GM04503 (cell line): ENCODE measurements at places on chromosomes 3 and 15.
A peak's percentile ranks its signal among the peaks of the same experiment; 100 is the strongest.

GRCh38 chr3:127799476-127800222, 22.7 kb downstream of the MGLL start:
- DNase-seq: peak; percentile 63

GRCh38 chr3:20140881-20141280, 45.1 kb downstream of the SGO1 start:
- no peak for DNase-seq

DNA sequence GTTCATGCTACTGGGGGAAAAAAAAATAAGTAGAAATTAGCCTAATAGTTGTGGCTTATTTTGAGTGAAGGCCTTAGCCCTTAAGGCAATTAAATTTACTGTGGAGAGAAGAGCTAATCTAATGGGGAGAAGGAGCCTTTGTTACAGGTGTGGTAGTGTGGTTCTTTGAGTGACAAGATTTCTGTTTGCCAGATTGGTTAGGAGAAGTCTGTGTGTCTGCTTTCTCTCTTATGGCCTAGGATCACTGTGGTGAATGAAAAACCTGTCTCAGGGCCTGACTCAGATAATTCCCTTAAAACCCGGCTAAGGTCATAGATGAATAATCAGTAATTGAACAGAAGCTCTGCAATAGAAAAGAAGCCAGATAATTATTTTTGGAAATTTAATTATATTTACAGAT, 27.0 kb downstream of the OPA1 start:
- no peak for DNase-seq

GRCh38 chr3:126130081-126130855, 46.3 kb upstream of the SLC41A3 start:
- no peak for DNase-seq

DNA sequence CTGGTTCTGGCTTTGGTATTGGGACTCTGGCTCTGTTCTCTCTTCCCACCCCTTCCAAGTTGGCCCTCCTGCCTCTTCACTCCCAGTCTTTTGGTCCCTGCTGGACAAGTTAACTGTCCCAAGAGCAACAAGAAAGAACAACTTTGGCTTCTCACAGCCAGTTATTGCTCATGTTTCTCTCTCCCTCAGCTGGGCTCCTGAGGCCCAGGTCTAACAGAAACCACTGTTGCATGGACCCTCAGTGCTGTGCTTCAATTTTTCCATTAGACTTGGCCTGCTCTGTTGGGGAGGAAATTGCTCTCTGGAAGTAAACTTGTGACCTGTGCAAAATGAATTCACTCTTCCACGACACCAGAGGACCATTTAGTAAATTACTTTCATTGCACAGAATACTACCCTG, 64.5 kb downstream of the CHST2 start:
- DNase-seq: no peak

GRCh38 chr3:18419232-18419631, 5.9 kb downstream of the SATB1 start:
- DNase-seq: no peak

DNA sequence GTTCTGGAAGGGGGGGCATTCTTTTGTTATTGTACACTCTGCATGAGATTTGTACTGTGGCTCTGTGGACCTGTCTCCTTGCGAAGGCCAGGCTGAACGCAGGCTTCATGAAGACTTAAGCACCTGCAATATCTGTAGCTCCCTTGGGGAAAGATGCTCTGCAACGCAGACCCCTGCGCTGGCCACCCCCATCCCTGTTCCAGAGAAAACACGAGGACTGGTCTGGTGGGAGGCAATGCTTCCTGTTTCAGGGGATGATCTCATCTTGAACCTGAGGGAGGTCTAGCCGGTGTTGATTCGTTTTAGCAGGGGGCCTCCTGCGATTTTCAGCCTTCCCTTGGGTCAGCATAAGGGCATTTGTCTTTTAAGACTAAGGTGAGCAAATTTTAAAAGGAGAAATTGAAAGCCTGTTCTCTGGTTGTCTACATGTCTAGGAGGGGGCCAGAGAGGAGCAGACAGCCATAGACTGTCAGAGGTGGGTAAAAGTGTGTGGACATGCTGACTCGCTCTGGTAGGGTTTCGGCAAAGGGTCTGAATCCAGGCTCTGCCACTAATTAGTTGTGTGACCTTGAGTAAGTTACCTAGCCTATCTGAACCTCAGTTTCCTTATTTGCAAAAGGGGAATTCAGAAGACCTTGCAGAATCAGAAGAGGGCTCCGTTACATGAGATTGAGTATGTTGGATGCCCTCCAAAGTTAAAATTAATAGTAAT, 80.9 kb upstream of the RASGRF1 start:
- no peak for DNase-seq

GRCh38 chr3:65890328-65890727, 148.4 kb downstream of the MAGI1 start:
- no peak for DNase-seq

- peak; percentile 76 for DNase-seq
These were observed 9.3 kb downstream of the GALNT15 start for GRCh38 chr3:16183601-16184270.

DNA sequence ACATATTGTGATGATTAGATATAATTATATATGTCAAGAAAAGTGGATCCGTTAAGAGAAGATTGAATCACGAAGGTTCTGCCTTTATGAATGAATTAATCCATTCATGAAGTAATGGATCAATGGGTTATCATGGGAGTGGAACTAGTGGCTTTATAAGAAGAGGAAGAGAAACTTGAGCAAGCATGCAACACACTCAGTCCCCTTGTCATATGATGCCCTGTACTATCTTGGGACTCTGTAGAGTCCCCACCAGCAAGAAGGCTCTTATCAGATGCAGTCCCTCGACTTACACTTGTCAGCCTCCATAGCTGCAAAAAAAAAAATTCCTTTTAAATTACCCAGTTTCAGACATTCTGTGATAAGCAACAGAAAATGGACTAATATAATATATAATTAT, 301.9 kb downstream of the RAP2B start:
- DNase-seq: no peak

DNA sequence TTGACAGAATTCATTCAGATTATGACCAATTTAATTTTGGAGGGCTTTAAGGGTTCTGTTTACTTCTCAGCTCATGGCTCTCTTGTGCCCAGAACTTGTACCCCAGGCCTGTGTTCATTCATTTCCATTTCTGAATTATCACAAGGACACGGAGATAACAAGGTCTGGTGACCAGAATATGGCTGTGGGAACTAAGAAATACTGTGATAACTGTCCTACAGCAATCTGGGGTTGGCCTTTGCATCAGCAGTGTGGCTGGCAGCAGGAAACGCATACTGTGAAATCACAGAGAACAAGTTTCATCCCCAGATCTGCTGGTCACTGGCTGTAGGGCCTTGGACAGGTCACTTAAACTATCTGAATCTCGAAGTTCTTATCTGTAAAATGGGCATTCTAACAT, 41.8 kb upstream of the TPM1 start:
- DNase-seq: no peak

DNA sequence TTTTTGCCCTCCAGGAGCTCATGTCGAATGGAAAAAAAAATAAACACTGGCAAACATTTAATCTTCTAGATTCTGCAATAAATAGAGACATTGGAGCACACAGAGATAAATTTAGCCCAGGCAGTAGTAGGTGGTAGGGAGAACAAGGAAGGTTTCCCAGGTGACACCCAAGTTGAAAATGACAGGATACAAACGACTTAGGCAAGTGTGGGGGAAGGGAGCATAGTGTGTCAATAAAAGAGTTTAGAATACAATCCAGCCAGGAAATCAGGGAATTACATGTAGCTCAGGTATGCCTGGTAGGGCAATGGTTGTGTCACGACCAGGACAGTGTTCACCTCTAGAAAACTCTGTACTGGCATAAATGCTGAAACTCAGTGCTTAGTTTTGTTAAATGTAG, 364.6 kb upstream of the AGTR1 start:
- DNase-seq: no peak

DNA sequence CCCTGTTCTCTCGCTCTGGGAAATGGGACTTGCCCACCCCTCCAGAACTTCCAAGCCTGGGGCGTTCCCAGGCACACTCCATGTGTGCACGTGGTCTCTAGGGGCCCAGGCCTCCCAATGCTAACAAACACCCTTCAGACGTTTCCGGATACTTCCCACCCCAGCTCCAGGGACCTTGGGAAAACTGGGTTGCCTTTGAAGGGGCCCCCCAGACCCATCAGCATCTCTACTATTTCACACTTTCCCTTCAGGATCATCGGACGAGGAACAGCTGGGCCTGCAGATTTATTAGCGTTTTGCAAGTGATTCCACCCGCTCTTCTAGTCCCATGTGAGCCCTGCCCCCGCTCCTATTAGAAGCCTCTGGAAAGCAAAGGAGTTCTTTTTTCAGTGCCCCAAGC, 63.2 kb downstream of the MAGEF1 start:
- no peak for DNase-seq

DNA sequence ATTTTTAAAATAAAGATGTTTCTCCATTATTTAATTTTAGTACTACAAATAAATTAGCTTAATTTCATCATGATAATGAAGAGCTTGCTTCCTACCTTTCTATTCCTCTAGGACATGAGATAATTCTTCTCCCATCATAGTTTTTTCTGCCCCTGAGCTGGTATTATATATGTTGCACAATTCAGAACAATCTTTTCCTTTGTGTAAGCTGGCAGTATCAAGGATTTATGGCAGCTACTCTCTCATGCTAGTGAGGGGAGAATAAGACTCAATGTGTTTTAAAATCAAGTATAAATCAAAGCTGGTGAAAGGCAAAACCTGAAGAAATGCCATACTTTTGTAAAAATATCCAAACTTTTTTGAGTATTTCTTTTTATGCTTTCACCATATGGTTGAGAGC, 1405.3 kb downstream of the SI start:
- no peak for DNase-seq

DNA sequence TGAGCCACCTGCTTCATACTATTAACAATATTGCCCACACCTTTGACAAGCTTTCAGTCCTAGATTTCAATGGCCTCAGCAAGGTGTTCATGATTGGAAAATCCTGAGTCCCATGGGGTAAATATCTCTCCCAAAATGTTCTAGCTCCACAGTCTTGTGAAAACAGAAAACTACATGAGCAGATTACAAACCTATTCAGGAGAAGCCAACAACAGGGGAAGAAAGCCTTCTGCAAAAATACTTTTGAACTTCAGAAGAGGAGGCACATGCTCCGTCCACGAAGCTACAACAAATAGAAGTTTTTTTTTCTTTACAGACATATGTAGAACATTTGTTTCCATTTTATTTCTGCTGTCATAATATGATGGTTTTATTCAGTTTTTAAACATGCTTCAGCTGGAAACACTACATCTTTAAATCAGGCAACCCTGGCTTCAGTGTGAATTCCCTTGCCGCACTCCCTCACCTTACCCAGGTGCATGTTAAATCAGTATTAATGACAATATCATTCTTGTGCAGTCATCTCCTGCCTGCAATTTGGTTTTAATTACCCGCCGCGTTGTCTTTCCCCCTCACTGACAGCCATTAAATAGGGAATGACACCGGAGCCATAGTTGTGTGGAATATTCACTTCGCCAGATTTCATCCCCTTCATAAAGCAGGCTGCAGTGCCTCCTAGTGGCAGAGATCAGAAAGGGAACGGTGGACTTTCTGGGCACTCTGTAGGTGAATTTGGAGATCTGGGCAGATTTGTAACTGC, 725.5 kb upstream of the ARRDC4 start:
- DNase-seq: no peak

DNA sequence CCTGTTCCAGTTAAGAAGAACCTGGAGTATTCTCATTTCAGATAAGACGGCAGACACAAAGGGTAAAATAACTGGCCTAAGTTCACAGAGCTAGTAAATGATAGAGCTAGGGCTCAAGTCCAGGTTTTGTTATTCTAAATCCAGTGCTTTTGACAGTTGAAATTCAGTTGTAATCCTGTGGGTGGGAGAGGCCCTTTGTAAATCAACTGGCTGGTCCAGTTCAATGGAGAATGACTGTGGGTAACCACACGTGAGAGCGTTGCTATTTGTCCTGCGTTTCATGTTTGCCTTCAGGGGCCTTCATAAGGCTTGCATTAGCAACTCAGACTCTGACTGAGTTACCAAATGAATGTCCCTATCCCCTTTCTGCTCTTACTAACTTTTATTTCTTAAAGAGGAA, 24.2 kb upstream of the CD96 start:
- DNase-seq: no peak

- DNase-seq: no peak
These were observed 314.9 kb downstream of the TLE3 start for GRCh38 chr15:69782809-69783208.

GRCh38 chr3:170436697-170437096, 18.0 kb downstream of the CLDN11 start:
- no peak for DNase-seq

DNA sequence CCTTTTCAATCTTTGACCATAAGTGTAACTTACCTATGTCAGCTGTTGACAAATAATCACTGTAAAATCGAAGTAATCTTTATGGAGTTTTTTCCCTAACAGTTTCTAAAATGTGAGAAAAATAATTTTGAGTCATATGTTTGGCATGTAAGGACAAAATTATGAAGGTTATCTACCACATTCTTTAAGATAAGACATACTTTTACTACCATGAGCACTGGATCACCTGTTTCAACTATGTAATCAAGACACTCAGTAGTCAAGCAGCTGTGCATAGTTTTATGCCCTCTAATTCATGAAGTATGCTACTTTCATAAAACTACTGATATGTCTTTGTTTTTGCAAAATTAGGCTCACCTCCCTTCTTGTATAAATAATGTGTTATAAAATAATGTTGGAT, 12.1 kb downstream of the FGF7 start:
- no peak for DNase-seq

DNA sequence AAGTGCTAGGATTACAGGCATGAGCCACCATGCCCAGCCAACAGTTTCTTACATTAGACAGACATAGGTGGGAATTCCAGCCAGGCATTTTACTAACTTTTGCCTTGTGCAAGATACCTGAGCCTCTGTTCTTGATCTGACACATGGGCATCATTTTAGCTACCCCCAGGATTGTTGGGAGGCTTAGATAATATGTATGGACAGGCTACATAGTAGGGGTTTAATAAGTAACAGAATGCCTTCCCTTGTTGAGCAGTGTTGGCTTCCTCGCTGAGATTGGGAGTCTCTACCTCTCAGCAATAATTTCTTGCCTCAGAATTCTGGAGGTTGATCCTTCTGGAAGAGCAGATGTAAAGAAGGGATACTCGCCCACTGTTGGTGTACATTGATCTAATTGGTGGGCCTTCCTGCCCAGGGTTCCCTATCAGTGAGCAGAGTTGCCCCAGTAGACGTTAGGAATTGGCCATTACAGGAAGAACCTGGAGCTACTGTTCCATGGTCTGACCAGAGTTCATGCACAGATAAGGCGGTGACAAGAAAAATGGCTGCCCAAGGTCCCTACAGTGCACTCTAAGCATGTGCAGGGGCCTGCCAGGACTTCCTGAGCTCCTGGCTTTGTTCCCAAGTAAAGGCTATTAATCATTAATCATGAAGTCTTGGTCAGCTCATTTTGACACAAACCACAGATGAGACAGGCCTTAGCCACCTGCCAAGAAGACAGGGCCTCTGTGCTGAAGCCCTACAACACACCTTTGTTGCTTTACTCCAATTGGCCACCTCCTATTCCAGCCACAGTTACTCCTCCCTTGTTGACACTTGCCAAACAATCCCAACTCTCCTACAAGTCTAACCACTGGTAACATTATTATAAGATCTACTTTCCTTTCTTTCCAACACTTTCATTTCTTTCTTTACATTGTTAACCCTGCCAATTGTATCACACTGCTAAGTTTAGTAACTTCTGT, 5.0 kb upstream of the IL17RE start:
- DNase-seq: no peak
